ENCODE measurements at places on chromosomes 7 and 10.

- DNase-seq = no peak
These were observed 61.4 kb downstream of the CREB5 start for GRCh38 chr7:28473571-28474281.

DNA sequence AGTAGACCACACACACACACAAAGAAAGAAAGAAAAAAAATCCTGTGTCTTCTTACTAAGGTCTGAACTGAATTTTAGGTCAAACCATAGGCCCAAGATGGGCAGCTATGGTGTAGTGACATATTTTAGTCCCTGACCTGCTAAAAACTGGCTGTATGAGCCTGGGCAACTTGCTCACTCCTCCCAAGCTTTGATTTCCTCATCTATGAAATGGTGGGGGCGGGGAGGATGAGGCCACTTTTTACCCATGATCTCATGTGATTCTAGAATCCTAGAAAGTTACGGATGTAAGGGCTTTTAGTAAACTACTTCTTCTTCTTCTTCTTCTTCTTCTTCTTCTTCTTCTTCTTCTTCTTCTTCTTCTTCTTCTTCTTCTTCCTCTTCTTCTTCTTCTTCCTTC, 6.1 kb upstream of the CCL24 start:
- no peak for DNase-seq

- DNase-seq = no peak
These were observed 158.7 kb downstream of the RNF216 start for GRCh38 chr7:5622746-5623145.

DNA sequence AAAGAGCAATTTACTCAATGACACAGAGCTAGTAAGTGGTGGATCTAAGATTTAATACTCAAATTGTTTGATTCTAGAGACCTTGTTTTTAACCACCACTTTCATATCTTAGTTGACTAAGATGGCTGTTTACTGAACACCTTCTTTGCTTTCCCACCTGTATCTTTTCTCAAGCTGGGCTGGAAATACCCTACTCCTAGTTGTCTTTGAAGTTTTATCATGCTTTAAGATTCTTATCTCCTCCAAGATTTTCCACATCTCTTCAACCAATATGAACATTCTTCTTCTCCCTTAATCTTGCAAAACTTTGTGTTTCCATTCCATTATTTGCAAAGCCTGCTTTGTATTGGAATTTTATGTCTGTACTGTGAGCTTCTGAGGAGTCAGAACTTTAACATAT, 157.9 kb downstream of the NXPH1 start:
- DNase-seq = no peak

- DNase-seq = no peak
These were observed 18.0 kb downstream of the PLEKHA8 start for GRCh38 chr7:30046127-30046770.

DNA sequence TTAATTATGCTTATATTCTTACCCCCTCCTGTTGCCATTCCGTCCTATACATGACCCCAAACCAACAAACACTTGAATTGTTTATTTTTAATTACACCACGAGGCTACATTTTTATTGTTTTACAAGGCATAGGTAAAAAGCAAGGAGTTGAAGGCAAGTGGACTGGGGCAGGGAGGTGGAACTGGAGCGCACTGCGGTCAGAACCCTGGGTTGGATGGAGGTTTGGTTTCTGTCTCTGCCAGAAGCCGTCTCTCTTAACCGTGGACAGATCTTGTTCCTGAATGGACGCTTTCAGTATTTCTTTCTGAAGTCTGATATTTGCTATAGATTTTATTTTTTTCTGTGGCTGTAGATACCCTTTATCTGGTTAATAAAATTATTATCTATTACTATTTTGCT, 19.9 kb upstream of the IGFBP3 start:
- DNase-seq = no peak

- DNase-seq = no peak
These were observed 493.8 kb downstream of the ARL4A start for GRCh38 chr7:13181216-13181615.

- DNase-seq = no peak
These were observed 8.1 kb downstream of the SGMS1 start for GRCh38 chr10:50615658-50616057.

- no peak for DNase-seq
These were observed 148.3 kb upstream of the PHYHIPL start for GRCh38 chr10:59027975-59028655.

DNA sequence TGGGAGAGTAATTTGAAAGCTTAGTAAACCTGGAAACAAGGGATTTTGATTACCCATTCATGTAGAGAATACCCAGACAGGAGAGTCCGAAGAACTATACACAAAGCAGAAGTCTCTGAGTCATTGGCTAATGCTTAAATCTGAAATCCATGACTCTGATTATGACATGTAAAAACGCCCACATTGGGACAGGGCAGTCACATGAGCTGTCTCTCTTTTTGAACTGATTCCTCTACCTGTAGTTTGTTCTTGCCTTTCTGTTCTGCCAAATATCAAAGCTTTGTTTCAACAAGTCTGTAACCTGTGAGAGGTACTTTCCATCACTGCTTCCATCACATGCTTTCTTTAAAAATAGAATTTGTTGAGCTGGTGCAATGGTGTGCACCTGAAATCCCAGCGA, 4.3 kb upstream of the GPNMB start:
- no peak for DNase-seq

DNA sequence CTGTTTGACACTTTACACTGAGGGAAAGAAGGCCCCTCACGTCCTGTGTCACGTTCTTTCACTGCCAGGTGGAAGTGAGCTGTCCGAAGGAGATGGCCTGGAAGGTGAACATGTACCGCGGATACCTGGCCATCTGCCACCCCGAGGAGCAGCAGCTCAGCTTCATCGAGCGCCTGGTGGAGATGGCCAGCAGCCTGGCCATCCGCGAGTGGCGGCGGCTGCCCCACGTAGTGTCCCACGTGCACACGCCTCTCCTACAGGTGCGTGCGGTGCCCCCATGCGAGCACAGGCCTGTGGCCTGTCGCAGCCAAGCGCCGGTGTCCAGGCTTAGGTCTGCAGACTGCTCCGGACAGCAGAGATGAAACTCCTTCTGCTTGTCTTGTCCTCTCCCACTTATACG, 103.4 kb downstream of the TRRAP start:
- no peak for DNase-seq

GRCh38 chr7:151243408-151244195, 4.9 kb downstream of the SMARCD3 start:
- no peak for DNase-seq

DNA sequence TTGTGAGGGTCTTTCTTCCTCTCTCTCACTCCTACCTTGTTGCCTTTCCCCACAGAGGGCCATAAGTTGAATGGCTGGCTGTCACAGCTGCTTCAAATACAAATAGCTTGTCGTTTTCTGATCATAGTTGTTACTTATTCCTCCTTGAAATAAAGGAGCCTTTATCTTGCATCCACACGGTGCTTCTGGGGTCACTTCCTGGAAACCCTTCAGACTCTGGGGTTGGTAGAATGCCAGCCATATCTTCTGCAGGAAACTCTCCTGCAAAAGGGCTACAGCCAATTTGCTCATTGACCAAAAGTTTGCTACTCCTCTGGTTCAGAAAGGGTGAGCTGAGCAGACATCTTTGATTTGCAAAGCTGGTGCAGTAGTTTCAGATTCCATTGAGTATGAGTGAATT, 70.4 kb downstream of the FAM185A start:
- DNase-seq = no peak

GRCh38 chr7:95686109-95686508, 86.2 kb upstream of the DYNC1I1 start:
- peak; percentile 41 for DNase-seq

GRCh38 chr10:88640186-88640585, 24.1 kb upstream of the LIPF start:
- DNase-seq = no peak

DNA sequence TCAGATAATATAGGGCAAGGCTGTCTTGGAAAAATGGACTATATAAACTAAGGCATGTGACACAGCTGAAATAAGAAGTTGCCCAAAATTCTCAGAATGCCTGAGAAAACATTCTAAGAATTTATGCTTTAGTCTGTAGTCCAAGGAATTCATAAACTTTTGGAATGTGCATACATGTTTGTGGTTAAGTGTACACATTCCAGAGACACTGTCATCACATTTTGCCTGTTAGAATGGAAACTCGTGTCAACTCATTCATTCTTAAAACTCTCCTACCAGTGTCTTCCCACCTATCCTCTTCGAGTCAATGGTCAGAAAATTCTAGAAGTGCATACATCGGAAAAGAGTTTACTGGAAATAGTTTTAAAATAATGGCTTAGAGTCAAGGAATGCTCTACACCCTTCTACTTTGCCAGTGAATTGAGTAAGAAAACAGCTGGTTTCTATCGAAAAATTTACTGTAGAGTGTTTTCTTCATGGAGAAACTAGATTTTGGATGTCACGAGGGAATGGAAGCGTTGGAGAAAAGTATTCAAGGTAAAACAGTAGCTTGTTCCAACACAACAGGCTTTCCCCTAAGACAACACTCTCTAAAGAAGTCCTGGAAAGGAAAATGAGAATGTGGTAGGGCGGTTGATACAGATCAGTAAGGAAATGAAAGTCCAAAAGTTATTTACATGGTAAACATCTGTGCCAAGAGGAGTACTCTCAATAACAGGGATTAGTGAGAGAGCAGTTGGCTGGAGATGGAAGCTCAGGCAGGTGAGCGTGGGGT, 1177.6 kb upstream of the C7orf33 start:
- DNase-seq = no peak

- DNase-seq = no peak
These were observed 57.8 kb downstream of the GCC1 start for GRCh38 chr7:127527561-127527960.

DNA sequence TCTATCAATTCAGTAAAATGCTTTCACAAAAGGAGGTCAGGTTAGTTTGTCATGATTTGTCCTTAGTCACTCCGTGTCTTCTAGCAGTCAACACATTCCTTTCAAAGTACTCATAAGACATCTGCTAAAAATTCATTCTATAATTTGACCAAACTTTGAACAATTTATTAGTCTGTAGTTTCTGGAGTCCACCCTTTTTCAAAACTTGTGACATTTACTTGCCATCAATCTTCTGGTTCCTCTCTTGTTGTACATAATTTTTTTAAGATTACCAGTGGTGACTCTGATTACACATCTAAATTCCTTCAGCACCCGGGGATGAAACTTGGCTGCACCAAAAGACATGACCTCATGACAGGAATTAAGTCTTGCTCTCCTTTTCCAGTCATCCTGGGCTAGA, 130.1 kb downstream of the NEBL start:
- no peak for DNase-seq

- DNase-seq = no peak
These were observed 180.0 kb upstream of the GHITM start for GRCh38 chr10:83959328-83959727.

GRCh38 chr7:150339409-150339809, 2.0 kb downstream of the RARRES2 start:
- DNase-seq = no peak

GRCh38 chr10:3195726-3196125, 23.1 kb upstream of the PITRM1 start:
- no peak for DNase-seq

DNA sequence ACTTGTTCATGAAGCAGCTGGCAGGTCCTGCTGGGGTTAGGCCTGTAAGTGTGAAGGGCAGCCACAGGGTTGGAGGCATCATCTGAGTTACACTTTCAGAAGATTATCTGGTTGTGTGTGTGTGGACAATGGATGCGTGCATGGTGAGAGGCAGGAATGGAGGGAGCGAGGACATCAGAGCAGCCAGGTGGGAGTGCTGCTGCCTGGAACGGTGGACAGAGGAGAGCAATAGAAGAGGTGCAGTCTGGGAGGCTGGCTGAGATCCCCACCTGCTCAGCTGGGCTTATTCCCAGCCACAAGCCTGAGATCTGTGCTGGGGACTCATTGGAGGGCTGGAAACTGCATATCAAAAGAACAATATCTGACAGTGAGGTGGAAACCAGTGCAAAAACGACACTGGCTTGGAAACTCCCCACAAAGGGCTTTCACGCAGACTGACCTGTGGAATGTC, 17.9 kb downstream of the ZNF488 start:
- no peak for DNase-seq

DNA sequence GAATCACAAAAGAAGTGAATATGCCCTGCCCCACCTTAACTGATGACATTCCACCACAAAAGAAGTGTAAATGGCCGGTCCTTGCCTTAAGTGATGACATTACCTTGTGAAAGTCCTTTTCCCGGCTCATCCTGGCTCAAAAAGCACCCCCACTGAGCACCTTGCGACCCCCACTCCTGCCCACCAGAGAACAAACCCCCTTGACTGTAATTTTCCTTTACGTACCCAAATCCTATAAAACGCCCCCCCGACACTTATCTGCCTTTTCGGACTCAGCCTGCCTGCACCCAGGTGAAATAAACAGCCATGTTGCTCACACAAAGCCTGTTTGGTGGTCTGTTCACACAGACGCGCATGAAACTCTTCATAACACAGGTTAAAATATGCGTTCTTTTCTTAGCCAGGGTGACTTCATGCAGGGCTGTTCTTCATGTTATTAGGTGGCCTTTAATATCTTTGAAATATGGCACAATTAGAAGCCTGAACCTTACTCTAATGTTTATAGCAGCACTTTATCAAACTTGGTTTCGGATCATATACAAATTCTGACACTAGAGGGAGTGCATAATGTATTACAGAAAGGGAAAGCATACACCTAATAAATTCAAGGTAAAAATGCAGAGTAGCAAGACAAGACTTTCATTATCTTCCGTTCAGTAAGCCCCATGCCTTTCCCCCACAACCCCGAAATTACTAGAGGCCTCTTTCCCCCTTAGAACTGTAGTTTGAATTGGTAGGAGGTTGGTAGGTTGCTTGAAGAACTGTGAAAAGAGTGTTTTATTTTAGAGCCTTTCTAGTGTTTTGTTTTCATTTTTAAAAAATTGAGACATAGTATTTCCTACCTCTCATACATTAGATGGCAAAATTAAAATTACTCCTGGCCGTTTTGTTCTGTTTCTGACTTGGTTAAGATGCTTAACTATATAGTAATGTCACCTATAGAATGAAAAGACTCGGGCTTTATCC, 117.9 kb downstream of the NPY start:
- DNase-seq = peak; percentile 37

DNA sequence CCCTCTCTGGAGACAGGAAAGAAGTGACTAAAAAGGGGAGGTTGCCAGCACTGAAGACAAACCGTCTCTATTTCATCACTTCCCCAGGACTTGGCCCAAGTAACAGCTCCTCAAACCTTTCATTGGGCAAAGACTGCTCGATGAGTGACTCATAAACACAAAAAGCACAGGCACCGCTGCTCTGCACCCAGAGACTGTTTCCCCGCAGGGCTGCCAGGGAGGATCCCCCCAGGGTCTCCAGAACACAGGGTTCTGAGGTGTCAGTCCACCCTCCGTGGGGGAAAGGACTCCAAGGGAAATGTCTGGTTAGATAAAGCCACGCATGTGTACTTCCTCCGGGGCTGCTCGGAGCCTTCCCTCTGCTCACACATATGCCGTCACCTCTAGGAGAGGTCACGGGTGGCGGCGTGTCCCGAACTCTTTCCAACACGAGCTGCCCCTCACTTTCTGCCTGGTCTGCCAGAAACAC, 59.9 kb downstream of the INSIG1 start:
- DNase-seq = no peak

GRCh38 chr10:97101166-97101940, 84.4 kb downstream of the SLIT1 start:
- no peak for DNase-seq
